ENCODE measurements at places on chromosomes 5 and 9.

DNA sequence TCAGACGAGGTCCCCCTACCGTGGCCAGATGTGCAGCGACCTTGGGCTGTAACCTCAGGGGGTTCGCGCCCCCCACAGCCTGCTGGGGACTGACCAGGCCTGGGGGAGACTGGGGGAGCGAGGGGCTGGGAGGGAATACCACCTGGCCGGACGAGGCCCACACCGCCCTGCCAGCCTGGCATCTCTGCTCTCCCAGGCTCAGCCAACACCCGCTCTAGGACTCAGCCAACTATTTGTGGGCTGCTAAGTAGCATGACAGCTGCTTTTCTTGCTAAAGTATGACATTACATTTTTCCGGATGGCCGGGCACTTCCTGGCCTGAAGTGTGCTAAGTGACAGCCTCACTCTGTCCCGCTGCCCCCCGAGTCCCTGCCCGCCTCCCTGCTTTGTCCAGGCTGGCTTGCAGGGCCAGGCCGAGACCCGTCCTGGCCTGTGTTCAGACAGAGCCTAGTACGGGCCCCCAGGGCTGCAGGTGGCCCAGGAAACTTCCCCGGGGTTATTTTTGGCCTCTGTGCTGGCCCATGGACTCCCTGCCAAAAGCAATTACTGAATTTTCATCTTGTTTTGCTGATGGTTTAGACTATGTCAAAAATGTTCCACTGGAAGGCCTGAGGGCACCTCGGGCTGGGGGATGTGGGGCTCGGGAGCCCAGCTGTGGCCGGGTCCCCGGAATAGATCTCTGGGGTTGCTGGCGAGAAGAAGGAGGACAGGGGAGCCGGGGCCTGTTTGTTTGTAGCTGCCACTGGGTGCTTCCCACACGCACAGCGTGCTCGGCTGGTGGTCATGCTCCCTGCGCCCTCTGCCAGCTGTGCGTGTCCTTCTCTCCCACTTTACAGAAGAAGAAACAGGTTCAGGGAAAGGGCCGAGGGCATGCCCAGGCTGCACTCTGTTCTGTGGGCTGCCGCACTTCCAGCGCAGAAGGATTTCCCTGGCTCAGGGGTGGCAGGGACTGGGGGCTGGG lies 13.4 kb upstream of the SLC2A6 start:
- no peak for DNase-seq

GRCh38 chr5:71932655-71933338 lies 174.5 kb upstream of the MAP1B start:
- DNase-seq = no peak

GRCh38 chr5:9924614-9925013 lies 294.5 kb upstream of the TAS2R1 start:
- DNase-seq = peak; percentile 35

DNA sequence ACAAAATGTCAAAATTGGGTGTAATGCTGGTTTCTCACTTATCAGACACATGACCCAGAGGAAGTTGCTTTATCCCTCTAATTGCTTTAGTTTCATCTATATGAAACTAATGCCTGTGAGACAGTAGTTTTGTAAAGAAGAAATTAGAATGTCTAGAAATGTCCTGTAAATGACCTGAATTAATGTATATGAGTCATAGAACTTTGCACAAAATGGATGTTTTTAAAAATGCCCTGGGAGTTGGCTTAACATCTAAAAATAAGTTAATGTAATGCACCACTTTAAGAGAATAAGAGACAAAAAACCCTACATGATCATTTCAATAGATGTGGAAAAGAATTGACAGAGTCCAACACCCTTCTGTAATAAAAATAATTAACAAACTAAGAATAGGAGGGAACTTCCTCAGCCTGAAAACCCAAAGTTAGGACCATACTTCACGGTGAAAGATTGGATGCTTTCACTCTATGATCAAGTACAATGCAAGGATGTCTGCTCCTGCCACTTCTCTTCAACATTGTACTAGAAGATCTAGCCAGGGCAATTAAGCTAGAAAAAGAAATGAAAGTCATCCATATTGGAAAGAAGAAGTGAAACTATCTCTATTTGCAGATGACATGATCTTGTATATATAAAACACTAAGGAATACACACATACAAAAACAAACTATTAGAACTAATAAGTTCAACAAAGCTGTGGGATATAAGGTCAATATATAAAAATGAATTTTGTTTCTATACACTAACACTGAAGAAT lies 117.9 kb downstream of the MELK start:
- no peak for DNase-seq

DNA sequence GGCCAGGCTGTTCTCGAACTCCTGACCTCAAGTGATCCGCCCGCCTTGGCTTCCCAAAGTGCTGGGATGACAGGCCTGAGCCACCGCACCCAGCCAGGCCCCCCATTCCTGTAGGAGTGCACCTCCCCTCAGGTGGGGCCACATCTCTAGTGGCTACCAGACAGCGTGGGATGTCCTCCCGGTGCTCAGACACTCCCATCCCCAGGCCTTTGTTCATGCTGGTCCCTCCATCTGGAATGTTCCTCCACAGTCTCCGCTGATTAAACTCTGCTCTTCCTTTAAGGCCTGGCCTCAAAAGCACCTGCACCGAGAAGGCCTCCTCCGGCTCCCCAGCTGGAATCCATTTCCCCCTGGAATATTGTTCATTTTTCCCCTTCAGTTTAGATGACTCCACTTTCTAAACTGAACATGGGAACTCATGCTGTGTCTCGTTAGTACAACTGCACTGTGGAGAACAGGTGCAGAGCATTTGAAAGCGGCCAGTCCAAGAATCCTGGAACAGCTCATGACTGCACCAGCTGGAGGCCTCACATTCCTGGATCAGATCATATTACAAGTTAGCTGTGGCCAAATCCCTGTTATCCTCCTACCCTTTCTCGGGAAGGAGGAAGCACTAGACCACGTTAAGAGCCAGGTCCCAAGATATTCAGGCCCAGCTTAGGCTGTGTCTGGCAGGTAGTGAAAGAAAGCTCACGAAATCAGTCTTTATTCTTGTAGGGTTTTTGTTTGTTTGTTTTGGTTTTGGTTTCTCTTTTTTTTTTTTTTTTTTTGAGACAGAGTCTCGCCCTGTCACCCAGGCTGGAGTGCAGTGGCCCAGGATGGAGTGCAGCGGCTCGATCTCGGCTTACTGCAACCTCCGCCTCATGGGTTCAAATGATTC lies 10.8 kb upstream of the PRRC2B start:
- DNase-seq = peak; percentile 60

DNA sequence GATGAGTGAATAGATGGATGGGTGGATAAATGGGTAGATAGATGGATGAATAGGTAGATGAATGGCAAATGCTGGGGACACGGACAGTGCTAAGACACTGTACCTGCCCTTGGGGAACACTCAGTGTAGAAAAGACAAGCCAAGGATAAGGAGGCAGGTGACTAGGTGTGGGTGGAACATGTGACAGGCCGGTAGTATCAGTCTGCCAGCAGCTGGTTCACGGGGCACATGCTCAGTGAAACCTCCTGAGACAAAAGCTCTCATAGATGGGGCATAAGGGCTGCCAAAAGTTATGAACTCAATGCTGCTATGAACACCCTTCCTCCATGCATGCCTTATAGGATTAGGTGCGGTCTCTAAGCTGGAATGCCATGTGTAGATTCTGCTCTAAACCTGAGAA lies 71.0 kb downstream of the C5orf15 start:
- DNase-seq = no peak

Measured in ACHN (cell line).